ENCODE measurements at places on chromosomes 12 and 14. TPM values are rescaled to one million over a fixed set of nuclear protein-coding genes. Genes with fewer than 3 reads are reported as not detected.
A peak's percentile ranks its signal among the peaks of the same experiment; 100 is the strongest.

PLEKHD1 gene
- total RNA-seq = 1.2 TPM

PAX9 gene
- 5.2 TPM for total RNA-seq

GRCh38 chr12:110312581-110313360 lies 31.7 kb downstream of the ATP2A2 start:
- peaks cover 15% of the 10 kb centered on the region for H3K4me1 ChIP-seq
- no peaks in the 10 kb centered on the region for H3K27me3 ChIP-seq
- DNase-seq = no peak
- no peak overlapping the region for H3K27ac ChIP-seq
- H3K36me3 ChIP-seq = peaks cover 9% of the 10 kb centered on the region

- H3K4me3 ChIP-seq = peak within 1 kb of the TSS; percentile 95
- DNase-seq = peak; percentile 61
- H3K4me1 ChIP-seq = peaks cover 6% of the 10 kb centered on the region
- 0 out of 2 replicates have a peak, but pooled peaks cover 3% of the 10 kb centered on the region for H3K36me3 ChIP-seq
- peak within 1 kb of the TSS; percentile 42 for H3K27ac ChIP-seq
Measured at GRCh38 chr12:57590864-57591781, at the start of gene PIP4K2C. TSS of gene PIP4K2C (plus strand) at chr12:57591192. CDS start at chr12:57591290, 98 bp downstream.

GRCh38 chr12:11759899-11760298 lies 110.4 kb downstream of the ETV6 start:
- no peaks in the 10 kb centered on the region for H3K4me1 ChIP-seq
- H3K27ac ChIP-seq = no peak overlapping the region
- no peak for DNase-seq
- no peaks in the 10 kb centered on the region for H3K36me3 ChIP-seq
- H3K4me3 ChIP-seq = no peak overlapping the region

DNA sequence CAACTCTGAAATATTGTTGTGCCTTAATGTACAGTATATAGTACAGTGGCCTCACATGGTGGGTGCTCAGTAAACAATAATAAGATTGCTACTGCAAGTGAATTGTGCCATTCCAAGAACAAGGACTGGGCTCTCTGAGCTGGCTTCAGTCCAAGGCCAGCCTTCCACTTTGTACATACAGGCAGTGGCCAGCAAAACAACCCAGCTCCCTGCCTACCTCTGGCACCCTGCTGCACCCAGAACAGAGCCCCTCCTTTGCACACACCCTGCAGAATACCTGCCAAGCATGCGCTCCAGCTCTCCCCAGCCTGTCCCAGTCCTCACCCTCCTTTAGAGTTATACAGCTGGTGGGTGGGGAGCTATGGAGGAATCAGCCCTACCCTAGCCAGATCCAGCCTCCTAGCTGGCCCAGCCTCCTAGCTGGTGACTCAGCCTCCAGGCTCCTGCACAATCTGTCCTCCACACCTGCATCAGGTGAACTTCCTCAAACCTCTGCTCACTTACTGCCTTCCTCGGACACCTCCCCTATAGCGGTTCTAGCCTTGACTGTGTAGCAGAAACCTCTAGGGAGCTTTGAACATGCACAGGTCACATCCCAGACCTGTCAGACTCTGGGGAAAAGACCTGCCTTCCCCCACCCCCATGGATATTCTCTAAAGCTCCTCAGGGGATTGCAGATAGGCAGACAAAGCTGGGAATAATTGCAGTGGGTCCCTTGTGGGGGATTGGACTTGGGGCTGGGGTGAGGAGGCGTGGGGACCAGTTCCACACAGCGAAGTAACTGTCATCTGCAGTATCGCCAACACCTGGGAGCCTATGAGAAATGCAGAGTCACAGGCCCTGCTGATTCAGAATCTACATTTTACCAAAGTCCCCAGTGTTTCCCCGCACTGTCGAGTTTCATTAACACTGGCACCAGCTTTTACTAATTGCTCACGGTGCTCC lies 17.9 kb downstream of the ZDHHC22 start:
- no peak overlapping the region for H3K4me3 ChIP-seq
- no peaks in the 10 kb centered on the region for H3K36me3 ChIP-seq
- peaks cover 65% of the 10 kb centered on the region for H3K4me1 ChIP-seq
- peak overlapping the region; percentile 45 for H3K27ac ChIP-seq
- peak; percentile 70 for DNase-seq

GRCh38 chr12:131990066-131990979 lies 40.6 kb downstream of the EP400 start:
- no peaks in the 10 kb centered on the region for H3K4me1 ChIP-seq
- no peak for DNase-seq
- no peak overlapping the region for H3K27ac ChIP-seq
- H3K36me3 ChIP-seq = peaks cover 46% of the 10 kb centered on the region

IQSEC3 gene
- total RNA-seq = not detected

PLXNC1 gene
- 0.25 TPM for total RNA-seq

GRCh38 chr14:100523131-100523842 lies 63.9 kb downstream of the BEGAIN start:
- DNase-seq = no peak
- no peaks in the 10 kb centered on the region for H3K36me3 ChIP-seq
- H3K27me3 ChIP-seq = no peaks in the 10 kb centered on the region
- H3K27ac ChIP-seq = no peak overlapping the region
- H3K4me1 ChIP-seq = no peaks in the 10 kb centered on the region
- no peak overlapping the region for H3K4me3 ChIP-seq

- DNase-seq = no peak
- no peak overlapping the region for H3K27ac ChIP-seq
- no peaks in the 10 kb centered on the region for H3K36me3 ChIP-seq
- no peak overlapping the region for H3K4me3 ChIP-seq
- no peaks in the 10 kb centered on the region for H3K27me3 ChIP-seq
- no peaks in the 10 kb centered on the region for H3K4me1 ChIP-seq
Measured at GRCh38 chr14:20760950-20761349, 7.3 kb upstream of the EDDM3B start.

- no peaks in the 10 kb centered on the region for H3K4me1 ChIP-seq
- H3K27me3 ChIP-seq = 0 out of 2 replicates have a peak, but pooled peaks cover 6% of the 10 kb centered on the region
- no peak overlapping the region for H3K4me3 ChIP-seq
- no peak for DNase-seq
Measured at GRCh38 chr14:90204516-90204915, 51.8 kb upstream of the PSMC1 start.

GRCh38 chr14:80956102-80956501 lies 681 bp downstream of the TSHR start:
- no peak for DNase-seq
- H3K27ac ChIP-seq = no peak overlapping the region
- no peaks in the 10 kb centered on the region for H3K36me3 ChIP-seq
- H3K4me3 ChIP-seq = no peak overlapping the region
- no peaks in the 10 kb centered on the region for H3K27me3 ChIP-seq

- H3K4me3 ChIP-seq = no peak overlapping the region
- no peaks in the 10 kb centered on the region for H3K4me1 ChIP-seq
- no peak for DNase-seq
- H3K27me3 ChIP-seq = no peaks in the 10 kb centered on the region
- no peak overlapping the region for H3K27ac ChIP-seq
- no peaks in the 10 kb centered on the region for H3K36me3 ChIP-seq
Measured at GRCh38 chr12:32466986-32467711, 67.8 kb downstream of the FGD4 start.

DNA sequence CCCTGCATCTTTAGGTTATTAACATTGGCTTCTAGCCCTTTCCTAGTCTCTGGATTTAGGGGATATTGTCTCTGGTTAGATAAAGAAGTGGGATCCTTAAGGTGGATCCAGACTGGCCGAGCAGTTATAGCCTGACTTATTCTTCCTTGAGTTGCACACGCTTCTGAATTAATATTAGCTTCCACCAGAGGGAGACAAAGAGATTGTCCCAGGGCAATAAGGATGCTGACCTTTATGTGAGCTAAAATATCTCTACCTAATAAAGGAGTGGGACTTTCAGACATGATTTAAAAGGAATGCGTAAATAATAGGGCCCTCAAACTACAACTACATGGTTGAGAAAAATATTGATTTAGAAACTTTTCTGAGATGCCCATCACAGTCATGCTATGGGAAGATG lies 139.7 kb downstream of the SLCO1B3 start:
- no peak overlapping the region for H3K4me3 ChIP-seq
- no peaks in the 10 kb centered on the region for H3K36me3 ChIP-seq
- H3K27me3 ChIP-seq = no peaks in the 10 kb centered on the region
- H3K27ac ChIP-seq = no peak overlapping the region

GRCh38 chr12:12495536-12495935 lies 67.1 kb downstream of the DUSP16 start:
- H3K4me1 ChIP-seq = no peaks in the 10 kb centered on the region
- H3K27ac ChIP-seq = no peak overlapping the region
- H3K4me3 ChIP-seq = no peak overlapping the region
- DNase-seq = no peak
- H3K36me3 ChIP-seq = no peaks in the 10 kb centered on the region

RNU6-8 gene
- total RNA-seq = not detected

GRCh38 chr14:77980475-77981321 lies 180.8 kb downstream of the ADCK1 start:
- H3K4me3 ChIP-seq = no peak overlapping the region
- no peaks in the 10 kb centered on the region for H3K4me1 ChIP-seq
- no peaks in the 10 kb centered on the region for H3K36me3 ChIP-seq
- H3K27me3 ChIP-seq = no peaks in the 10 kb centered on the region

TM9SF1 gene
- 35.2 TPM for total RNA-seq
